ENCODE measurements at places on chromosomes 6 and 20.

- DNase-seq, result peak; percentile 74
Observed at GRCh38 chr20:62875419-62876361, 14.1 kb upstream of the TCFL5 start.

GRCh38 chr20:48813446-48813747, 14.4 kb downstream of the PREX1 start:
- no peak for DNase-seq

DNA sequence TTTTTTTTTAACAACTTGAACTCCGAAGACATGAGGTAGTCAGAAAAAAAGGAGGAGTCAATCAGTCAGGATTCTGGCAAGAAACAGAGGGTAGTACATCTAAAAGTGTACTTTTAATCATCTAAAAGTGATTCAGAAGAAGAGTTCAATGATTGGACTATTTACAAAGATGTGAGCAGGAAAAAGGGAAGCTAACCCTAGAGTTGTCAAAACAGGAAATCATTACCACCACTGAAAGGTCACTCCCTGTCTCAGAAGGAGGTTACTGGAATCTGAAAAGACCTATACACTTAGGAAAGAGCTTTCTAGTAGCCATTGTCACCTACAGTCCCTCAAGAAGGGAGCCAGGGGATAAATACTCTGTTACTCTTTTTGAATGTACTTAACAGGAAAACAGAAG, 16.7 kb upstream of the LMBRD1 start:
- DNase-seq, result no peak

GRCh38 chr6:8131265-8131897, 29.0 kb upstream of the EEF1E1 start:
- peak; percentile 24 for DNase-seq

GRCh38 chr6:130965656-130966055, 97.4 kb downstream of the EPB41L2 start:
- no peak for DNase-seq

DNA sequence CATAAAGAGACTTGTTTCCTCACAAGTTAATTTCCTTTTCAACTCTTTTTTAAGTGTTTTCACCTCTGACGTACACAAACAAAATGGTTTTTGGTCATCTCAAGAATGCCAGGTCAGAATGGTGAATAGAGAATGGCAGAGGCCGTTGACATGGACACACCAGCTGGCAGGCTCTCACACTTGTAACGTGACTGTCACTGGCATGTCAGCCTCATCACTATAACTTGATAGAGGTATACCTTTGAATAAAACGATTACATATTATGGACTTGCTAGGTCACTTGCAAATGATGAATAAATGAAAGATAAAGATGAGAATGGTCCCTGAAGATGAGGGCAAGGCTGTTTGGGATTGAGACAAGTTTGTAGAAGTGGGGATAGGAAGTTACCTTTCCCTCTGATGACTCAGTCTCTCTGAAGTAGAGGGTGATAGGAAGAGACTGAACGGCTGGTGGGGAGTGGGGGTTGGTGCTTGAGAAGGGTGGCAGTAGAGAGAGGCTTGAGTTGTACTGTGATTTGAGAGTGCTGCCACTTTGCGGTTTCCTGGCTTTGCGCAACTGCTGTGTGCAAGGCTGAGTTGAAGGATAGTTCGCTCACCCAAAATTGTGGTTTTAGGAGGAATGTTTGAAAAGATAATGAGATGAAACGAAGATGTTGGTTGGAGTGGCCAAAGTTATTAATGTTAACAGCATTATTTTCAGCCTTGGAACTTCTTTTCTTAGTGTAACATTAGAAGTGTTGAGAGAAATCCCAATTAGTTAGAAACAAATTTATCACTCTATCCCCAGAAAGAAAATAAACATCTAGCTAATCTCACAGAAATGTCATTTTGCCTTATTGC, 30.3 kb downstream of the TBPL1 start:
- DNase-seq, result no peak

DNA sequence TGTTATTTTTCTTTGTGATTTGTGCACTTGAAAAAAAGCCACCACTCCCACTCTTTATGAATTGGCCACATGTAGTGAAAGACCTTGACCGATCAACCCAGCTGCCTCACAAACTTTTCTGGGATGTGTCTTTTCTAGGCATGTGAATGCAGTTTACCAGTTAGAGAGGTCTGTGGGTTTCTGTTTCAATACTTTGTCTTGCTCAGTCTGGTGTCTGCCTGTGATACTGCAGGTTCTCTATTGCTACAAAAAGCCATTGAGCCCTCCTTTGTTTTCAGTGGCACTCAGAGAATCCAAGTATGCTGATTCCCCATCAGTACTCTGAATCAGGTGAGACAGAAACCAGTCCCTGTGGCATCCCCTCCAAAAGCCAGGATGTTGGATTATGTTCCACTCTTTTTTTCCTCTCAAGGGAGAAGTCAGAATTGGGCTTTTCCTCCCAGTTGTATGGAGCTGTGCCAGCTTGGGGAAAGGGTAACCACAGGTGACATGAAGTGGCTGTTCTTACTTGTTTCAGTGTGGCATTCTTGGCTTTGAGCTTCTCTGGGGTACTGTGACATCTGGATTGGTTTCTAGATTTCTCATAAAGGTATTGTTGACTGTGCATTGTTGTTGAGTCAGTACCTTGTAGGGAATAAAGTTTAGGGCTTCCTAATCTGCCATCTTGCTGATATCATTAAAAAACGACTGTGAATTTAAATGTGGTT, 26.3 kb upstream of the ZFP64 start:
- DNase-seq, result no peak

DNA sequence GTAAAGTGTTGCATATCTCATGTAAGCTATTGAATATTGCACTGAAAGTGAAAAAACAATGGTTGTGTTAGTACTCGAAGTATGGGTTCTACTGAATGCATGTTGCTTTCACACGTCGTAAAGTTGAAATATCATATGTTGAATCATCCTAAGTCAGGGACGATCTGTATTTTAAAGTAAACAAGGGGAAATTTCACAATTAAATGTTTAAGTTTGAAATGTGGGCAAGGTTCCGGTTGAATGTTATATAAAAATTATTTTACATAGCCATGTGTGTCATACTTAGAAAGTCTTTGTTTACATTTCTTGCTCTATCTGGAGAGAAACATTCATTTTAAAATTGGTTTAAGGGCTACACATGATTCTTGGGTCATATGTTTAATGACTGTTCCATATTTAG, 76.8 kb downstream of the AKAP7 start:
- no peak for DNase-seq

DNA sequence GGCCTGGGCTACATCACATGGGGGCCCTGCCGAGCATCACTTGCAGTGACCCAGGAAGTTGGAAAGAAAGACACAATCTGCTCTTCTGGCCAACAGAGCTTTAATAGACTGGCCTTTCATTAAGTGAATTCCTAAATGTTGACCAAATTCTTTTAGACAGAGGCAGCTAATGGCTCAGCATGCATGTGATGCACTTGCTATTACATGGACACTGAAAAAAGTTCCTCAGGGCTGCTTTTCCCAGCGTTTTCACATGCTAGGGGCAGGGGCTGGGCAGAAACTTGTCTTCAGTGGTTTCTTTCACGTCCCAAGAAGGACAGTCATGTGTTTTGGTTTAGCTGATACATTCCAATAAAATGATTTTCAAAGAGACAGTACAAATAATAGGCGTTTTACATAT, 651.0 kb upstream of the SLC35B3 start:
- DNase-seq, result no peak

DNA sequence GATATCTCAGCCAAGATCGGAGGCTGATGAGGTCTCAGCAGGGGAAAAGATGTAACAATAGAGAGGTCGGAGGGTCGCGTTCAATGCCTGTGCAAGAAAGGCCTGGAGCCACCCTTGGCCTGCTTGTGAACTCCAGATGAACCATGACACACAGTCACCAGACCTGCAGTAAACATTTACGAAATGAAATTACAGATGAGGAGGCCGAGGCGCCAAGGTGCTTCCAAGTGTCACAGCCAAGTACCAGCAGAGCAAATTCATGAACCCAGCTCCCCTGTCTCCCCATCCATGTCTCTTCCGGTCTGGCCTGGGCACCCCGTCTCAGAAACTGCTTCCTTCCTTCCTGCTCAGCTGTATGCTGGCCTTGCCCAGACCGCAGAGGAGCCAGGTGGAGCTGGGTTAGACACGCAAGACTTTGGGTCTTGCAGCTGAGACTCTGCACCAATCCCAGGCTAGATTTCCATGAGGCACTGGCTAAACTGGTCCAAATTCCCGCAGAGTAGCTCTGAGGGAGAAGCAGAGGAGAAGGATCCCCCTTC, 48.1 kb downstream of the CHMP4B start:
- peak; percentile 27 for DNase-seq

- DNase-seq, result no peak
Observed at GRCh38 chr6:112241820-112242429, 12.4 kb downstream of the LAMA4 start.

- DNase-seq, result no peak
Observed at GRCh38 chr6:170093658-170094596, 197.0 kb downstream of the DLL1 start.

DNA sequence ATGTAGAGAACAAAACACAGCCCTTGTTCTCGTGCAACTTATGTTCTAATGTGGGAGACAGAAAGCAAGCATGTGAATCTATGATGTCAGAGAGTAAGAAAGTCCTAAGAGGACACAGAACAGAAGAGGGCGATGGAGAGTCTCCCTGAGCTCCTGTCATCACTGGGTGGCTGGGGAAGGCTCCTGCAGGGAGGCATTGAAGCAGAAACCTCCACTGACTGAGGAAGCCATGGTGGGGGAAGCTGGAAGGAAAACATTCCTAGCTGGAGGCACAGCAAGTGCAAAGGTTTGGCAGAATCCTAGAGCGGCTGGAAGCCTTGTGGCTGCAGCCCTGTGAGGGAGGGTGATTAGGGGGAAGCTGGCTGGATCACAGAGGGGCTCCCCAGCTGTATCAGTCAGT, 248.0 kb downstream of the CDH26 start:
- DNase-seq, result no peak

DNA sequence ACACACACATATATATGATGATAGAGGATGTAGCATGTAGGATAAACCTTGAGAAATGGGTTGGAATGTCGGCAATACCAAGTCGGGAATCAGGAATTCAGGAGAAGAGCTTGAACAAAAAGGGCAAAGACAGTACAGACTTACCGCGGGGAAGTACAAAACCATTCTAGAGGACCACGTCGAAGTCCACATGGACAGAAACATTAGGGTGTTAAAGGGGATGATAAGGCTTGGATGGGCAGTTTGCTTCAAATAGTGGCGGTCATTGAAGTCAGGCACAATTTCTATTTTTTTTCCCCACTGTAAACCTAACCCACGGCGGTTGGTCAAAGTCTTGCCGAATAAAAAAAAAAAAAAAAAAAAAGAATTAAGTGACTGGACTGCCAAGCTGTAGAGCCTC, 766 bp upstream of the NUS1 start:
- DNase-seq, result no peak

- DNase-seq, result no peak
Observed at GRCh38 chr6:9204171-9204570, 768.8 kb upstream of the SLC35B3 start.

- no peak for DNase-seq
Observed at GRCh38 chr20:37296371-37296770, 6.9 kb downstream of the MANBAL start.

DNA sequence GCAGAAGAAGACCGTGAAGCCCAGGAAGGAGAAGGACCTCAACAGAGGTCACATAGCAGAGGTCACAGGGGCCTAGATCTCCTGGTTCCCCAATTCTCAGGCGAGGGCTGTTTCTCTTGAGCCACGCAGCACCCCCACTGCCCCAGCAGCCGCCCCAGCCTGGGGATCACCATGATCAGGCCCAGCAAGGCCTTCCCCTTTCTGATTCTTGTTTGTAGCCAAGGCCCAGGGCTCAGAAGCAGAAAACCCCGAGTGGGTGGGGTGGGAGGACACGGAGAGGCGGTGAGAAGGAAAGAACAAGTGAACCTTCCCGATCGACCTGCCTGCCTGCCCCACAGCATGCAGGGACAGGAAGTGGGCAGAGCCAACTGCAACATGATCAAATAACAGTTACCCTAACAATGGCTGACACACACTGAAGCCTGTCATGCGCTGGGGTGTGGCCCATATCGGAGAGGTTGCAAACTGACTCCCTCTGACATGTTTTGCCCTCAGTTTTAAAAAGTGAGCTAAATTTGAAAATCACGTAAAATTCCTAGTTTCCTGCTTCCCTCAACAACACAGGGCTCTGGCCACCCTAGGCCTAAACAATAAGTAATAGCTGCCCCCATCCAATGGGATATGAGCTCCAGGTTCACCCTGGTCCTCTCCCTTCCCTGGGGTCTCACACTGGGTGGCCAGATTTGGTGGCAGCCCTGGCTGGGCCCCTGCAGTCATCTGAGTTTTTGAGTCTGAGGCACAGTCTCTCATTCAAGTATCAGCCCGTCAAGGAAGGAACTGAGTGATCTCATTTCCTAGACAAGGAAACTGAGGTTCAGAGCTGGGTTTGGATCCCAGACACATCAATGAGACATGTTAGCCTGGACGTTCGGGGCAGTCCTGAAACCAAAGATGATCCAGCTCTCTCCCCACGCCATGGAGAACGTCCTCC, 6.5 kb downstream of the PEDS1 start:
- no peak for DNase-seq
